ENCODE measurements at places on chromosomes 3 and 15. TPM values are rescaled to one million over a fixed set of nuclear protein-coding genes. Genes with fewer than 3 reads are reported as not detected.

DNA sequence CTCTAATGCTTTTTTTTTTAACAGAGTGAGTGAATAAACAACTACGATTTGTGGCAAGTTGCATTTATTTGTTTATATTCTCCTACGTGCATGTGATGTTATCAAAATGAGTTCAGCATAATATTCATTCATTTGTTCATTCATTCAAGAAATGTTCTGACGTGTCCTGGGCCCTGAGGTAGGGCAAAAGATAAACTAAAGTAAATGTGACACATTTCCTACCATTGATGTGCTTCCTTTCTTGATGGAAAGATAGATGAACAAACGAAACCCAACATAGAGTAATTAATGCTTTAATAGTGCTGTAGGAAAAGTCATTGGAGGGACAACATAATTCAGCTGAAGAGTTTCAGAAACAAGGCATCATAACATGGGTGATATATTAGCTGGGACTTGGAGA lies 261.5 kb upstream of the KCNMB2 start:
- no peak for DNase-seq

GRCh38 chr3:52431459-52432223 lies 13.3 kb downstream of the SEMA3G start:
- no peak for DNase-seq

Gene CPNE9
- polyA plus RNA-seq, result not detected

DNA sequence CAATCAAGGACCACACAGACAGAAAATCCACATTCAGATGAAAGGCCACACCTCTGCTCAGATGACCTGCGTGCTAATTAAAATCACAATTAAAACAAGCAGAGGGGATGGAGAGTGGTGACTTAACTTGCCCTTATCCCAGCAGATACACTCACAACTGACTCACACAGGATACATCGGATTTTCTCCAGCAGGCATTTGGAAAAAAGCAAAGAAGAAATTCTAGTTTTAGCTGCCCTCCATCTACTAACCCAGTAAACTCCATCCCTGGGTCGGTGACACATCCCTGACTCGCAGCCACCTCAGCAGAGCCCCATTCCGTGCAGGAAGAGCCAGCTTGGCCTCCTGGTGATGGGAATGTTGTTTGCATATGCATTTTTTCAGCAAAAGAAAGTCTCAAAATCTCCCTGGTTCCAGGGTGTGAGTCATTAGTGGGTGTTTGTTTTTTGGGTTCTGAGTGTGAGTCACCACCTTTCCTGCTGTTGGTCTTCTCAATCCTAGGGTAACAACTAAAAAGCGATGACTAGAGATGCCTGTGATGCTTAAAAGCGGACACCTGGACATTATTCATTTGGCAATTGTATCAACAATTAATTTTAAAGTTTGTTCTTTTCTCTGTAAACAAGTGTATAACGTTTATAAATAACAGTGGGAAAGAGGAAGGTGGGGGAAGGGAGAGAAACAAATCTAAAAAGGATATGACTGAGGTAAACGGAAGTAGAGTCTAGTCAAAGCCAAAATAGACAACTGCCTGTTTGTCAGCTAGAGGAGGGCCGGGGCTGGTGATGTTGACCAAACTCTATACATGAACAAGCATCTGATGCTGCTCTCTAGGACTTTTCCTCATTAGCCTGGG lies 49.8 kb upstream of the SLC4A7 start:
- DNase-seq, result no peak

GRCh38 chr3:172106989-172107388 lies 67.6 kb downstream of the FNDC3B start:
- no peak for DNase-seq

Measured in left renal pelvis (tissue), 4 donors.